ENCODE measurements at places on chromosomes 5 and 9. TPM values are rescaled to one million over a fixed set of nuclear protein-coding genes. Genes with fewer than 3 reads are reported as not detected.

- H3K27ac ChIP-seq: no peak overlapping the region
- no peaks in the 10 kb centered on the region for H3K27me3 ChIP-seq
- DNase-seq: no peak
- no peak overlapping the region for H3K4me3 ChIP-seq
These were observed 32.6 kb upstream of the RXRA start for GRCh38 chr9:134293611-134294152.

- no peak for DNase-seq
- peaks cover 14% of the 10 kb centered on the region for H3K36me3 ChIP-seq
- H3K4me1 ChIP-seq: peaks cover 1% of the 10 kb centered on the region
- H3K27me3 ChIP-seq: no peaks in the 10 kb centered on the region
- H3K4me3 ChIP-seq: no peak overlapping the region
- H3K27ac ChIP-seq: no peak overlapping the region
These were observed 98.2 kb upstream of the GRHPR start for GRCh38 chr9:37324261-37324683.

Gene GRM6
- not detected for total RNA-seq

DNA sequence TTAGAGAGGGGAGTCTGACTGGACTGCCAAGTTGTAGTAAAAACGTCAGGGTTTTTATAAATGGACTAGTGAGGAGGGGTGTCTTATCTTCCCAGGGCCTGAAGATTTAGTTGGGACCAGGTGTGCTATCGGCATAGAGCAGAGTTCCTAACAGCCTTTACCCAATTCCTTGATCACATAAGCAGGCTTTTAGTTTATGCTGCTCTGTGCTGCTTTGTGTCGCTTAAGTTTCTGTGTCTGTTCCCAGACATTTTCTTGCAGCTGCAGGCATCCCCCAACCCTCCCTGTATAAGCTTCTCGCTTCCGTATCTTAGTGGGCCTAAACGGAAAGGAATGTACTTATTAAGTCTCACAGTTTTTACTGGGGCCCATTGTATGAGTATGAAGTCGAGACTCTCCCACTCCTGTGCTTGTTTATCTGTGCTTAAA lies 2.6 kb upstream of the SMC5 start:
- H3K4me3 ChIP-seq: no peak overlapping the region
- H3K36me3 ChIP-seq: peaks cover 19% of the 10 kb centered on the region
- DNase-seq: no peak
- H3K4me1 ChIP-seq: peaks cover 28% of the 10 kb centered on the region
- peaks cover 7% of the 10 kb centered on the region for H3K27me3 ChIP-seq

DNA sequence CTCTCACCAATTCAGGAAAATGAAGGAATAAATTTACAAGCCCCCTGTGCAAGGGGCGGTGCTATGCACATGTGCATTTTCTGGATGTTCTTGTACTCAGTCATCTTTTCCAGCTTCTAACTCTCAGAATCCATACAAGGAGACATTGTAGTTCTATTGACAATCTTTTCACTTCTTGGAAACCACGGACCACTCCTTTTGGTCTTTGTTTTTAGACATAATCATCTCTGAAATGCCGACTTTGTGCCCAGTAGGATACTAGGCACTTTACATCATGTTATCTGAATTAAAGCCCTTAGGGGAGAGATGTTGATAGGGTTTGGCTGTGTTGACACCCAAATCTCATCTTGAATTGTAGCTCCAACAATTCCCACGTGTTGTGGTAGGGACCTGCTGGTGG lies 322.6 kb upstream of the WWC1 start:
- H3K36me3 ChIP-seq: no peaks in the 10 kb centered on the region
- no peak overlapping the region for H3K4me3 ChIP-seq
- no peak for DNase-seq
- no peaks in the 10 kb centered on the region for H3K4me1 ChIP-seq

GRCh38 chr9:83006378-83006777 lies 56.6 kb downstream of the RASEF start:
- H3K27me3 ChIP-seq: peaks cover 4% of the 10 kb centered on the region
- no peaks in the 10 kb centered on the region for H3K36me3 ChIP-seq
- H3K4me1 ChIP-seq: no peaks in the 10 kb centered on the region

Measured in activated T-helper 2 cell treated with anti-CD3 and anti-CD28 coated beads, Interferon-gamma antibody, Interleukin-2, Interleukin-4, amounts not matched to agents 10 μg/mL and 5 μg/mL and 100 μg/mL, durations not matched to agents 14 hours and 24 hours and 36 hours (primary cell).